ENCODE measurements at places on chromosomes 3 and 15.

GRCh38 chr3:143301031-143301901, 181.7 kb downstream of the CHST2 start:
- DNase-seq: no peak

GRCh38 chr3:69451594-69451993, 65.7 kb upstream of the FRMD4B start:
- no peak for DNase-seq

- no peak for DNase-seq
Measured at GRCh38 chr3:183584246-183584913, 28.9 kb upstream of the KLHL6 start.

- DNase-seq: no peak
Measured at GRCh38 chr3:184186902-184187207, 856 bp downstream of the ABCF3 start.

DNA sequence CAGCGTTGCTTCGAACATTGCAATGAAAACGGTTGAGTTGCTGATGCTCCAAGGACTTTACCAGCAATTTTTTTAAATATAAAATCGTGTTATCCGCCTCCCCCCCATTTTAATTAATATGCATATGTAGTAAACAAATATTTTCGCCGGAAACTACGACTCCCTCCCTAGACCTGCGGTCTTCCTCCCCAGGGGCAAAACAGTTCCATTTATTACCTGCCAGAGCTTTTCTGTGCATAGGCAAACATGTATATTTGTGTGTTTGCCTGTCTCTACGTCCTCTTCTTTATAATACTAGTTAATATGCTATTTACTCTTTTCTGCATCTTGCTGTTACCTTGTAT, 593 bp upstream of the RSL24D1 start:
- no peak for DNase-seq

GRCh38 chr3:108004647-108005046, 86.2 kb downstream of the CD47 start:
- DNase-seq: no peak

DNA sequence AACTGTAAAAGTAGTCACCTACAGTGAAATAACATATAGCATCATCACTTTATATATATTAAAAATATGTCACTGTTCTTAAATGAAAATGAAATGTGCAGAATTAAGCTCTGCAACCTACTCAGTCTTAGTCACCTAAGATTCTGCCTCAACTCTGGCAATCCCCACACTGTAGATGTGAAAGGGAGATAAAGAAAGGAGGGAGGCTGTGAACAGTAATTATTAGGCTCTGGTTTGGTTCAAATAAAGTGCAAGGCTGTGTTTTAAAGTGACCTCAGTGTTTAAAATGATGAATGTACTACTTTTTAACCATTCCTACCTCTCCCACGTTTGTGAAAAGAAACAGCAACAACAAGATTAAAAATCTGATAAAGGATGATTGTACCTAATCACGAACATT, 72.2 kb downstream of the ATP8B4 start:
- no peak for DNase-seq

DNA sequence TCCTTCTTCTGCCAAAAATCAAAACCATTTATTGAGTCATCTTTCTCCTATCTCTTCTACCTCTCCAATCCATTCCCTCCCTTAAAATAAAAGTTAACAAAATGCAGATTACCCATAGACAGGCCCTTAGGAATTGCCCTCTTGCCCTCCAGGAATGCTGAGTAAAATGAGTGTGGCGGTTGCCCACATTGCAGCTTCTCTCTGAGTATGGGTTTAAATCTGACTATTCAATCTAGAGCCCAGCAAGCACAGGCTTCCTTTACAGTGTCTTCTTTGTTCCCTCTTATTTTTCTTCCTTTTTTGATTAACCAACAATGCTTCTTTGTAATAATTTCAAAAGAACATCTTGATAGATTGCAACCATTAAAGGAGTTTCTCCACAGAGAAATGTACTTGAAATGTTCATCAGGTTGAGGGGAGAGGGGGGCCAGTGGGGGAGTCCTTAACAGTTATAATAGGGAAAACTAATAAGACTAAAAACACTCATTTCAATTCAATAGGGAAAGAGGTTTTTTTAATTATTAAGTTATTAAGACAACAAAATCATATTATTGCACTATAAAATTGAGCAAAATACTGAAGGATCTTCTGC, 135.3 kb upstream of the LMCD1 start:
- DNase-seq: no peak

DNA sequence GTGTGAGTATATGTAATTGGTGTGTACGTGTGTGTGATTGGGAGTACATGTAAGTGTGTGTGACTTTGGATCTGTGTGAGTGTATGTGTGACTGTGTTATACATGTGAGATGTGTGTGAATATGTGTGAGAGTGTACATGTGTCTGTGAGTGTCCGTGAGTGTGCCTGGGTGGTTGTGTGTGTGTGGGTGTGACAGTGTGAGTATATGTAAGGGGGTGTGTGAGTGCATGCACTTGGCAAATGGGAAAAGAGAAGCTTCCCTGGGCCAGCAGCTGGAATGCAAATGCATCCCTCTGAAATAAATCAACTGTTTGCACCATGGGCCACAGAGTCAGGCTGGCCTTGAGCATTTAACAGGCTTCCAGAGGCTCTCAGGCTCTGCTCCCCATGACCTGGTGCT, 63.6 kb downstream of the MINAR1 start:
- DNase-seq: no peak

Data from nucleus accumbens (tissue), 56 donors.